Fibroblast of upper back skin (primary cell): ENCODE measurements at places on chromosomes 13 and 19.

- no peak for DNase-seq
Observed at GRCh38 chr13:50928659-50929462, 19.3 kb downstream of the RNASEH2B start.

- peak; percentile 55 for DNase-seq
Observed at GRCh38 chr13:50441130-50441529, 402.4 kb downstream of the DLEU7 start.

DNA sequence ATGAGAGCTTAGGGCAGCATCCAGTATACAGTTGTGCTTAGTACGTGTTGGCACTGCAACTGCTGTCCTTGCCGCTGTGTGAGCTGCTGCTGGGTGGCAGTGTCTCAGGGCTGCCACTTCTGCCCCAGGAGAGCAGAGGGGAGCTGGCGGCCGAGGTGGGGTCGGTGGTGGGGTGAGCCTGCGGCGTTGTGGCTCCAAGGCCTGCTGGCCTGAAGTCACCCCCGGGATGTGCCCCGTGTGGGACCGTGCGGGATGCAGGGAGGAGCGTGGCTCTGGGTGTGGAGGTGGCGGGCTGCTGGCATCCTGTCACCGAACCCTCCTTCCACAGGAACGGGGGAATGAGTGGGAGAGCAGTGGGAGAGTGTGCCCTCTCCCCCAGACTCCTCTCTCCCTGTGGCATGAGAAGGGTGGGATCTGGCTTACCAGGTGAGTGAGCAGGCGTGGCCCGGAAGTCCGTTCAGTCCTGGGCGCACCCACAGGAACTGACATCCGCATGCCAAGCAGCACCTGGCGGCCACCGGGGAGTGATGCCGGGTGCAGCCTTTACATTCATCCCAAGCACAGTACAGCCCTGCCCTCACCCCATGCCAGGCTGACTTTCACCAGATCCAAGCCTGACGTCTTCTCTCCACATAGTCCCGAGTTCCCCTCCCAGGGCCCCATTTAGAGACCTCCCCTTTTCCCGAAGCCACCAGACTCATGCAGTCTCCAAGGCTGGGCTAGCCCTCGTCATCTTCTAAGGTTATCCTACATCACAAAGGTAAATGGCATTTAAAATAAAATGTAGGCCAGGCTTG, 26.6 kb downstream of the MCF2L start:
- no peak for DNase-seq

DNA sequence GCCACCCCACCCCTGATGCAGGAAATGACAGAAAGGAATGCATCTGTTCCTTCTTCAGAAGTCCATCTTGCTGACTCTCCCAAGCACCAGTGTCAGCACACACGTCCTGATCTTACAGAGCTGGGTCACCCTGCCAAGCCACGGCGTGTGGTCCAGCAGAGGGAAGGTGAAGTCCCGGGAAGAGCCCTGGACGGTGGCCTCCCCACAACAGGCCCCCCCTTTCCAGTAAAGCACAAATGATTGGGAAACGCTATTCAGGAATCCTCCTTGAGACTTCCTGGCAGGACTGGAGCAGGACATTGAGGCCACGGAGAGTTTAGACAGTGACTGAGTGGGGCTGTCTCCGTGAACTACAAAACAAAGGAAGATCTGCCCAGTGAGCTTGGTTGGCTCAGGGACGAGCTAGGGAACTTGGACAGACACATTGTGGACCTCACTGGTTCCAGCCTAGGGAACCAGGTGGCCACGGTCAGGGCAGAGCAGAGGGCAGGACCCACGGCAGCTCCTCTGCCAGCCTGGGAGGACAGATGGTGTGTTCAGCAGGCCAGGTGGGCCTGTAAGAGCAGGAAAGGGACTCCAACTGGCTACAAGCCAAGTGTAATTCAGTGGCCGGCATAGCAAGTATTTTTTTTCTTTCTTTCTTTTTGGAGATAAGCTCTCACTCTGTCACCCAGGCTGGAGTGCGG, 41.7 kb downstream of the ELL start:
- DNase-seq: peak; percentile 55

GRCh38 chr13:100535426-100536135, 53.0 kb downstream of the GGACT start:
- no peak for DNase-seq

GRCh38 chr13:77038907-77039480, 12.0 kb upstream of the FBXL3 start:
- peak; percentile 59 for DNase-seq

- no peak for DNase-seq
Observed at GRCh38 chr13:30078059-30078458, 227.6 kb upstream of the UBL3 start.

- no peak for DNase-seq
Observed at GRCh38 chr13:58018865-58019264, 387.3 kb downstream of the PCDH17 start.

GRCh38 chr19:33508009-33508408, 13.6 kb downstream of the PEPD start:
- DNase-seq: no peak

DNA sequence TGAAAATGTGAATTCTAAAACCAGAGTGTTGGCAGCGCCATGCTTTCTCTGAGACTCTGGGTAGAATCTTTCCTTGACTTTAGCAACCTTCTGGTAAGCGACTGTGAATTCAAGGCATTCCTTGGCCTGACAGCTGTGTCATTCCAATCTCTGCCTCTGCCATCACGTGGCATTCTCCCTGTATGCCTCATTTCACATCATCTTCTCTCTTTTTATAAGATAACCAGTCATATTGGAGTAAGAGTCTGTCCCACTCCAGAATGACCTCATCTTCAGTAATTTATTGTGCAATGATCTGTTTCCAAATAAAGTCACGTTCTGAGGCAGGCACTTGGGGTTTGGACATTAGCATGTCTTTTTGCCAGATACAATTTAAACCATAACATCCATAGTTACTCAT, 103.4 kb upstream of the POSTN start:
- peak; percentile 92 for DNase-seq

- DNase-seq: no peak
Observed at GRCh38 chr13:87554045-87554444, 117.1 kb upstream of the SLITRK5 start.
